ENCODE measurements at places on chromosomes 5 and 9.

- DNase-seq, result no peak
Measured at GRCh38 chr9:124218438-124218982, 39.2 kb upstream of the NEK6 start.

DNA sequence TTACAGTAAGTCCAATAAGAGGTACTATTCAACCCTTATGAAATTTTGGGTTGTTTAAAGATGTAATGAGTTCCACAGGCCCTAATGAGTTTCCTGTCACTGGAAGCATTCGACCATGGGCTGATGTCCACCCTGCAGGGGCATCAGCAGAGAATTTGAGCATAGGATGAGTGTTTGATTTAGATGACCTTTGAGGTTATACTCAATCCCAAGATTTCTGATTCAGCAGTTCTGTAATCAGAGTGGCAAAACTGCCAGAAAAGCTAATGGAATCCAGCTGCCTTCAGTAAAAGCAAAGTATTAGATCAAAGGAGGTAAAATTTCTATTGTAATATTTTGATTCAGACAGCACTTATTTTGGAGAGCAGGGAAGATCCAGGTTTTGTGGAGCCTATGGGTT is 68.3 kb downstream of the COX7C start:
- no peak for DNase-seq

DNA sequence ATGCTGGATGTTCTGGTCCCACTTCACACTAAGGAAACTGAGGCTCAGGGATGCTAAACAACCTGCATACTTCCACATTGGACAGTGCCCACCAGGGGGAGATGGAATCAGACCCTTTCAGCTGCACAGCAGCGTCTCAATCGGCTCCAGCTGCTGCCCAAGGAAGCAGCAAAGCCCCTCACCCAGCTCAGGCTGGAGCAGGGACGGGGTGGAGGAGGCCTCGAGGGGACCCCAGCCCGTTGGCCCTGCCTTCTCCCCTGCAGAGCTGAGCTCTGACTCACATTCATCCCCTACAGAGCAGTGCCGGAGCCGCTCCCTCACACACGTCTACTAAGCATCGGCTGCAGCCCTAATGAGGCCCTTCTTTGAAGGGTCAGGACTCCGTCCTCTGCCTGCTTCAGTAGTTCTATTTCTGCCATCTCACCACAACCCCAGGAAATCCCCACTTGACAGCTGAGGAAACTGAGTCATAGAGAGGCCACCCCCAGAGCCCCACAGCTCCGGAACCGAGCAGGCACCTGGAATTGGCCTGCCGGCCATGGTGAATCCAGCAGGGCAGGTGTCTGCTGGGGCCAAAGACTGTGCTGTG is 21.5 kb upstream of the SUSD3 start:
- no peak for DNase-seq

DNA sequence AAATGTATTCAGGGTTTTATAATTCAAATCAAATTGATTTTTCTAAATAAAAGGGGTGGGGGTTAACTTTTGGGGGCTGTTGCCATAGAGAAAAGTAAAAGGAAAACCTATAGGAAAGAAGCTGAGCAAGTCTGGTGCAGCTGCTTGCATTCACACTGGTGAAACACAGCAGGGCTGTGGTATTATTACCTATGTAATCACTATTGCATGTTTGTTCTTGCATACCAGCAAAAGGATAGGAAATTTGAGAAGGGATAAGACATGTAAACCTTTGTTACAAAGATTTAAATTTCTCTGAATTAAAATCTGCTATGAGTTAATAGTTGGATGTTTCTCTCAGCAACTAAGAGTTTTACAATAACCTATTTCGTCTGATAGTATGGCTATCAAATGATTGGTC is 346.7 kb downstream of the EFNA5 start:
- no peak for DNase-seq

GRCh38 chr5:75023368-75024159 is 28.8 kb downstream of the GCNT4 start:
- no peak for DNase-seq

- peak; percentile 8 for DNase-seq
Measured at GRCh38 chr9:100222674-100223073, 123.6 kb downstream of the INVS start.

DNA sequence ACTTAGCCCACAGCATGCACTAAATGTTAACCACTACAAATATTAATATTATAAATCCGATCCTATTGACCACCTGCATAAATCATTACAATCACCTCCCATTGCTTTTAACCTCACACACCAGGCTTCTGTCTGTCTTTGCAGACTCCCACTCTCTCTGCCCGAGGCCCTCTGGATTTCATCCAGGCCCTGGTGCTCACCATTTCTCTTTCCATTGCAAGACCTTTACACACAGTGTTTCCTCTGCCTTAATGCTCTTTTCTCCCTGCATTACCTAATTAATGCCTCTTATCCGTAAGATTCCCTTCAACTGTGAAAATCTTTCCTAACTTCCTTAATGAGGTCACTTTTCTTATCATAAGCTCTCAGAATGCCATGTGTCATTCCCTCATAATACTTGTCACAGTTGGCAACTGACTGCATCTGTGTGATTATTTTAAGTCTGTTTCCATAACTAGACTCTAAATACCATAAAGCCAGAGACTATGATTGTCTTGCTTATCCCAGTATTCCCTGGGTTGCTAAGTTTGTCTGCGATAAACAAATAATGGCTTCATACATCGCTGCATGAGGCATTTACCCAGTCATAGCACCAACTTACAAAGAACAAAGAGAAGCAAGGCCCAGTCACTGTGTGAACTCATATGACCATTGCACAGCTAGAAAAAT is 155.1 kb downstream of the CCDC192 start:
- DNase-seq, result no peak

- DNase-seq, result no peak
Measured at GRCh38 chr5:72895758-72896157, 60.1 kb upstream of the FCHO2 start.

Measured in HEK293T (cell line).